ENCODE measurements at places on chromosomes 3 and 15. TPM values are rescaled to one million over a fixed set of nuclear protein-coding genes. Genes with fewer than 3 reads are reported as not detected.

Gene NEO1
- total RNA-seq: 14.8 TPM

Gene MITF
- total RNA-seq: 114 TPM

Gene SLC7A14
- not detected for total RNA-seq

Gene TF
- total RNA-seq: not detected

Gene GCHFR
- total RNA-seq: 8.2 TPM

Gene TMEM212
- not detected for total RNA-seq

Gene GOLGA8N
- 4.1 TPM for total RNA-seq

Gene METTL6
- total RNA-seq: 5.7 TPM

Gene CFAP100
- not detected for total RNA-seq

Gene FGF7
- total RNA-seq: 21.1 TPM

Gene PLSCR5
- not detected for total RNA-seq

Gene MST1
- 3.2 TPM for total RNA-seq

Gene NR2F2
- 22.4 TPM for total RNA-seq

Gene LEO1
- 4.9 TPM for total RNA-seq

Gene RHOV
- total RNA-seq: not detected
